ENCODE measurements at places on chromosomes 11 and 22. TPM values are rescaled to one million over a fixed set of nuclear protein-coding genes. Genes with fewer than 3 reads are reported as not detected.

IFITM1 gene
- 37.4 TPM for total RNA-seq

TMPRSS5 gene
- 0.05 TPM for total RNA-seq

EMSY gene
- total RNA-seq = 14.8 TPM

IL17REL gene
- total RNA-seq = not detected

DNA sequence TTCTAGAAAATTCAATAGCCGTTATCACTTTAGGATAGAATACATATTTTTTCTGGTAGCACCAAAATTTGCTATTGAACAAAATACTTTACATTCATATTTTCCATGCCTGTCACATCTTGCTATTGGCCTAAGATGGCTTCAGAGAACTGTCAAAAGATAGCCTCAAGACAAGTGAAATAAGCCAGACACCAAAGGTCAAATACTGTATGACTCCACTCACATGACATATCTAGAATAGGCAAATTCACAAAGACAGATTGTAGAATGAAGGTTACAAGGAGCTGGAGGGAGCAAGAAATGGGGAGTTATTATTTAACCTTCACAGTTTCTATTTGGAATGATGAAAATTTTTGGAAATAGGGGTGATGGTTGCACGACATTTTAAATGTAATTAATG lies 223.7 kb upstream of the ZC3H12C start:
- no peak for DNase-seq

DNA sequence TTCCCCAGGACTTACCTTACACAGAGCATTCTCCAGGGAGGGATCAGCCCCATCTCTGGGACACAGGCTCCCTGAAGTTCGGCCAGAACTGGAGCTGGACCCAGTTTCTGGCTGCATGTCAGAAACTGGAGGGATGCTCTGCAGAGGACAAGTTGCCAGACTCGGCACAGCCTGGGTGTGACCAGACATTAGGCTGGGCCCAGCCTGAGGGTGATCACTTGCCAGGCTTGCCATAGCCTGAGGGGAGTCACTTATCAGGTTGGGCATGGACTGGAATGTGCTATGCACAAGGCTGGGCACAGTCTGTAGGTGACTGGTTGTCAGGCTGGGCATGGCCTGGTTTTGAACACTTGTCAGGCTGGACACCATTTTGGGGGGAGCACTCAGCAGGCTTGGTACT lies 30.7 kb upstream of the STK33 start:
- no peak for DNase-seq

GRCh38 chr11:119518746-119519730 lies 96.1 kb upstream of the THY1 start:
- peak; percentile 38 for DNase-seq

DNA sequence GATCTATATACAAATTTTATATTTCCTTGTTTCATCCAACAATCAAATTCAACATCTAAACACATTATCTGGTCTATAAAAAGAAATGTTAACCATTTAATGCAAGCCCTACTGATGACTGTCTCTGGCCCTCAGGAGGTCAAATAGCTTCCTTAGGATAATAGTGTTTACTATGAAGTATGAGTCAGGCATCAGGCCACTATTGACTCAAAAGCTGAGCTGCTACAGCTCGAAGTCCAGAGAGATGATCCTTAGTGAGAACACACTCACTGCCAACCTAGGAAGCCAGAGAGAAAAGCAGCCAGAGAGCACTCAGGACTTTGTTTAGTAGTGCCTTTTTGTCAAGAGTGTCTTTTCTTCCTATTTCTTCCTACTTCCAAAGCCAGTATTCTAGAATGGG lies 171.8 kb downstream of the SOX6 start:
- no peak for DNase-seq

Data from liver (tissue), 10 donors.